ENCODE measurements at places on chromosomes 1 and 21. TPM values are rescaled to one million over a fixed set of nuclear protein-coding genes. Genes with fewer than 3 reads are reported as not detected.

- no peaks in the 10 kb centered on the region for H3K36me3 ChIP-seq
- H3K27me3 ChIP-seq = peaks cover 9% of the 10 kb centered on the region
- no peak for DNase-seq
- no peaks in the 10 kb centered on the region for H3K4me1 ChIP-seq
- no peak overlapping the region for H3K27ac ChIP-seq
Measured at GRCh38 chr1:17281775-17282181, 26.2 kb upstream of the PADI4 start.

EXO1 gene
- 56.2 TPM for total RNA-seq

DNA sequence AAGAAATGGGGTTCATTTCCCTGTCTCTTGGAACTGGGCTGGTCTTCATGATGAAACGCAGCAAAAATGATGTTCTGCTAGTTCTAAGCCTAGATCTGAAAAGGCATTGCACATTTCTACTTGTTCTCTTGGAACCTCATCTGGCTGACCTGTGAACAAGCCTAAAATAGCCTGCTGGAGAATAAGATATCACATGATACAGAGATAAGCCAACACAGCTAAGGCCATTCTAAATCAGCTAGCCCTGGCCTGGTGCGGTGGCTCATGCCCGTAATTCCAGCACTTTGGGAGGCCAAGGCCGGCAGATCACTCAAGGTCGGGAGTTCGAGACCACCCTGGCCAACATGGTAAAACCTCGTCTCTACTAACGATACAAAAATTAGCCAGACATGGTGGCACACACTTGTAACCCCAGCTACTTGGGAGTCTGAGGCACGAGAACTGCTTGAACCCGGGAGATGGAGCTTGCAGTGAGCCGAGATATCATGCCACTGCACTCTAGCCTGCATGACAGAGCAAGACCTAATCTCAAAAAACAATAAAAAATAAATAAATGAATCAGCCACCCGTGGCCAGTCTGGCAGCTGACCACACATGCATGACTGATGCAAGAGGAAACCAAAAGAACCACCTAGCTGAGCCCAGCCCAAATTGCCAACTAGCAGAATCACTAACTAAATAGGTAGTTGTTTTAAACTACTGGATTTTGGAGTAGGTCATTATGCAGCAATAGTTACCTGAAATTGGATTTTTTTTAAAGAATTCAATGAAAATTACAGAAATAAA, 18.0 kb downstream of the CD244 start:
- peaks cover 2% of the 10 kb centered on the region for H3K36me3 ChIP-seq
- no peaks in the 10 kb centered on the region for H3K4me1 ChIP-seq

GRCh38 chr1:118884946-118885345, 103.2 kb downstream of the TBX15 start:
- no peaks in the 10 kb centered on the region for H3K4me1 ChIP-seq
- no peak overlapping the region for H3K27ac ChIP-seq
- H3K36me3 ChIP-seq = no peaks in the 10 kb centered on the region
- no peak for DNase-seq

DNA sequence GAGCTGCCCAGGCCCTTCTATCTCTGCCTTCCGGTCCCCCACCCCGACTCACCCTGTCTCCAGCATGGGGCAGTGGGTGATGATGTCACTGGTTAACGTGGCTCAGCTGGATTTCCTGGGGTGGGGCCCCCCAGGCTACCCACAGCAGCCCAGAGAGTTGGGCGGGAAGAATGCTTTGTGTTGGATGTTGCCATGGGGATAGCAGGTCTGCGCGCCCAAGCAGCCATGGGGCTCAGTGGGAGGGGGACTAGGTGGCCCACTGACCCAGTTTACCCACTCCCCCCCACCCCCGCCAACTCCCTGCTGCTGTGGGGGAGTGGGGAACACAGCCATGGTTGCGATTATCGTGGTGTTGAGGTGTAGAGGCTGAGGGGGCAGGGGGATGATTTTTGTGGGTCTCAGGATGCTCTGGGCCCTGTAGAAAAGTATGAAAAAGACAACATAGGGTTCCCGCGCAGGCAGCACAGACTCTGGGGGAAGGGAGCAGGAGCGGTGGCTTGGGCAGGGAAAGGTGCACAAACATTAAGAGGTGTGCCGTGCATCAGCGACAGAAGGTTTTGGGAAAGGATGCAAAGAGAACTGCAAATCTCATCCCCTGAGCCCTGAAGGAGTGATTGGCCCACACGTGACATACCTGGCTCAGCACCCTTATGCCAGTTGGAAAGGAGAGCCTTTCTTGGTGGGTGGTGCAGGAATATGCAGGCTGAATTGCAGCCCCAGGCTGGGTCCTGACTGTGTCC, 8.5 kb downstream of the CELSR2 start:
- no peaks in the 10 kb centered on the region for H3K4me1 ChIP-seq
- no peak overlapping the region for H3K4me3 ChIP-seq
- H3K36me3 ChIP-seq = no peaks in the 10 kb centered on the region
- H3K27ac ChIP-seq = no peak overlapping the region
- no peak for DNase-seq
